ENCODE measurements at places on chromosomes 7 and 10. TPM values are rescaled to one million over a fixed set of nuclear protein-coding genes. Genes with fewer than 3 reads are reported as not detected.

DNA sequence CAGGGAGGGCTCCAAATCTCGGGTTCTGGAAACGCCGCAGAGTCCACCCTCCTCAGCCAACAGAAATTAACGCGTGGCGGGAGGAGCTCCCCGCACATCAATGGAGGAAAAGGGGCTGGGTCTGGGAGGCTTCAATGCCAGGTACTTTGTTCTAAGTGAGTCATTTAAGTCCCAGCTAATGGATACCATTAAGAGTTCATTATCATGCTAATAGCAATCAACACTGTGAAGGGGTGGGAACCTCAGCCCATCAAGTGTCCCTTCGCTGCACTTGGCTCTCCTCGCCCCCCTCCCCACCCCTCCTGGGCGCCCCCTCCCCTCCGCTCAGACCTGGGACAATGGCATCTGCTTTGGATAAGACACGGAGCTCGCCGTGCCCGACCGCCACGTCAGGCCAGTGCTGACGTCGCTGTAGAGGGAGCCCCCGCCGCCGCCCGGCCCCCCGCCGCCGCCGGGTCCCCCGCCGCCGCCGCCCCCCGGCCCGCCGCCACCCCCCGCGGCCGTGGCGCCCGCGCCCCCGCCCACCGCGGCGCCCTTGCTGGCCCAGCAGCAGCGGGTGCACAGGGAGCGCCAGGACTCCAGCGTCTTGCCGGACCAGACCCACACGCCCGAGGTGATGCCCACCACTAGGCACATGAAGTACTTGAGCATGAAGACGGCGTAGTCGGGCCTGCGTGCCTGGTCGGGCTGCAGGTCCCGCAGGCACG lies 2.9 kb downstream of the FZD8 start:
- peaks cover 8% of the 10 kb centered on the region for H3K4me1 ChIP-seq
- H3K4me3 ChIP-seq, result no peak overlapping the region
- DNase-seq, result no peak
- H3K36me3 ChIP-seq, result no peaks in the 10 kb centered on the region
- no peak overlapping the region for H3K27ac ChIP-seq

Gene TMEM229A
- total RNA-seq, result not detected

GRCh38 chr10:126049759-126050700 lies 153.7 kb downstream of the FANK1 start:
- no peaks in the 10 kb centered on the region for H3K27me3 ChIP-seq
- DNase-seq, result no peak
- H3K27ac ChIP-seq, result no peak overlapping the region
- no peaks in the 10 kb centered on the region for H3K36me3 ChIP-seq

DNA sequence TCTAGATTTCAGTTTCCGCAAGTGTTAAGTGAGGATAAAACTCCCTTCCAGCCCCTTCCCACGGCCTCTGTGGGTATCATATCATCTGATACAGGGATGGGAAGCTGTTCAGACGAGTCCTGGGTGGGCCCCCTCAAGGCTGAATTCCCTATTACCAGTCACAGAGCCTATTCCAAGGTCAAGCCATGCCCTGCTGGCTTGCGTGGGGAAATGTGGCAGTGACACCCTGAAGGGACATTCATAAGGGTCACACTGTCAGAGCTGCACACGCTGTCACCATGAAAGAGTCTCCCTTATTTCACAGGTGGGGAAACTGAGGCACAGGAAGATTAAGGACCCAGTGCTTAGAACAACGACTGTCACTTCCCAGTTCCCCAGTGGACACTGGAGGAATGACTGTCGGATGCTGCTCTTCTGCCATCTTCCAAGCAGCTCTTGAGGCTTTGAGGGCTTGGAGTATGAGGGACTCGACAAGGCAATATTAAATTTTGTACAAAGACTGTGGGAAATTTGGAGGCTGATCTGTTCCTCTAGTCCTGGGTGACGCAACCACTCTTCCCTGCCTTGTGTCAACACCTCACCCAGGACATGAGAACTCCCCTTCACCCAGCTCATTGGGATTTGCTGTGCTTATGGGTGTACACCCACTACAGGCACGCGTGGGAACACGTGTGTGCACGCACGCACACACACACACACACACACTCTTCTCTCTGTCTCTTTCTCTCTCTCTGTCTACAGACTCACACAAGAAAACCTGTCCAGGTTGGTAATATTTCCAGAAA lies 386.0 kb downstream of the RPS24 start:
- H3K27me3 ChIP-seq, result no peaks in the 10 kb centered on the region
- DNase-seq, result no peak
- H3K36me3 ChIP-seq, result no peaks in the 10 kb centered on the region

DNA sequence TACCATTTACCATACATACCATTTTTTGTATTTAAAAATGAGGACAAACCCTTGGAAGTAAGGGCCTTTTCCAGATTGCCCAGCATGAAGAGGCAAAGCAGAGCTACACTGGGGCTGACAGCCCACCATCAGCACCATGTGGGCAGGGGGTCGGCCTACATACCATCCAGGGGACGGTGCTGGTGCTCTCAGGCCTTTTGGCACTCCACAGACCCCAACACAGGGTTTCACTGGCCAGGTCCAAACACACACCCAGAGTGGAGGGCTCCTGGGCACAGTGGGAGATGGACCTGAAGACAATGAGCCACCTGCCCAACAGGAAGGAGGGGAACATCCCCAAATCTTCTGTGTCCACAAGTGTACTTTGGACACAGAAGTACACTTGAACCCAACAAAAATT lies 69.2 kb upstream of the CAMK2B start:
- H3K36me3 ChIP-seq, result peaks cover 16% of the 10 kb centered on the region
- H3K27me3 ChIP-seq, result no peaks in the 10 kb centered on the region
- H3K4me3 ChIP-seq, result no peak overlapping the region
- no peak for DNase-seq
- no peak overlapping the region for H3K27ac ChIP-seq
- H3K4me1 ChIP-seq, result no peaks in the 10 kb centered on the region

DNA sequence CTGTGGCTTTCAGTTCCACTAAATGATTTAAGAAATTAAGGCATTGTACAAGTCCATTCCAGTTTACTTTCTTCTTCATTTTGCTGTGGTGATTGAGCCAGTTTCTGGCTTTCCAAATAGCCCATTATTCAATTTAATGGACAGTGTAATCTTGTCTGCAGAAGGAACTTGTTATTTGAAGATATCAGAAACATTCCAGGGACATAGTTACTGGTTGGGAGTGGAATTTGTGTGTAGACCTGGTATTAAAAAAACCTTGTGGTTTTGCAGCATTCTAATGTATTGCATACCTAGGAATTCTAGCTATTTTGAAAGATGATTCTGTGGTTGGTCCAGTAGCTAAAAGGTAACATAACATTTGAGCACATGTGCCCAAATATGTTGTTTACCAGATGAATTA lies 72.2 kb downstream of the MCU start:
- H3K27me3 ChIP-seq, result no peaks in the 10 kb centered on the region
- no peak for DNase-seq
- no peaks in the 10 kb centered on the region for H3K36me3 ChIP-seq
- H3K27ac ChIP-seq, result no peak overlapping the region
- no peak overlapping the region for H3K4me3 ChIP-seq
- no peaks in the 10 kb centered on the region for H3K4me1 ChIP-seq

Gene SGCE
- total RNA-seq, result 0.82 TPM

- H3K27me3 ChIP-seq, result no peaks in the 10 kb centered on the region
- H3K36me3 ChIP-seq, result no peaks in the 10 kb centered on the region
- peaks cover 14% of the 10 kb centered on the region for H3K4me1 ChIP-seq
- H3K4me3 ChIP-seq, result no peak overlapping the region
- DNase-seq, result no peak
These were observed 44.1 kb upstream of the CDK6 start for GRCh38 chr7:92880212-92881090.

Gene TUBB8
- not detected for total RNA-seq

- H3K27me3 ChIP-seq, result no peaks in the 10 kb centered on the region
- H3K27ac ChIP-seq, result no peak overlapping the region
- no peaks in the 10 kb centered on the region for H3K4me1 ChIP-seq
These were observed 63.2 kb upstream of the FGFR2 start for GRCh38 chr10:121661451-121661851.

Gene GIMAP6
- 45.8 TPM for total RNA-seq

Data from CD8-positive, alpha-beta memory T cell (primary cell).